Tongue (tissue), 3 donors: ENCODE measurements at places on chromosomes 7 and 10. TPM values are rescaled to one million over a fixed set of nuclear protein-coding genes. Genes with fewer than 3 reads are reported as not detected.

ATP6V0A4 gene
- total RNA-seq: 0.82 TPM

OPN4 gene
- total RNA-seq: not detected

FOXP2 gene
- 25.8 TPM for total RNA-seq

SLC26A3 gene
- total RNA-seq: not detected

DYDC2 gene
- not detected for total RNA-seq

IKZF1 gene
- total RNA-seq: 6.1 TPM

CDK14 gene
- 29.3 TPM for total RNA-seq

HGF gene
- total RNA-seq: 10.2 TPM

SLC18A3 gene
- total RNA-seq: 0.31 TPM

BCL7B gene
- 11.8 TPM for total RNA-seq

SLC13A1 gene
- not detected for total RNA-seq

PIP gene
- total RNA-seq: 11.3 TPM

CDHR3 gene
- total RNA-seq: 4.1 TPM
